ENCODE measurements at places on chromosomes 11 and 22.
A peak's percentile ranks its signal among the peaks of the same experiment; 100 is the strongest.

DNA sequence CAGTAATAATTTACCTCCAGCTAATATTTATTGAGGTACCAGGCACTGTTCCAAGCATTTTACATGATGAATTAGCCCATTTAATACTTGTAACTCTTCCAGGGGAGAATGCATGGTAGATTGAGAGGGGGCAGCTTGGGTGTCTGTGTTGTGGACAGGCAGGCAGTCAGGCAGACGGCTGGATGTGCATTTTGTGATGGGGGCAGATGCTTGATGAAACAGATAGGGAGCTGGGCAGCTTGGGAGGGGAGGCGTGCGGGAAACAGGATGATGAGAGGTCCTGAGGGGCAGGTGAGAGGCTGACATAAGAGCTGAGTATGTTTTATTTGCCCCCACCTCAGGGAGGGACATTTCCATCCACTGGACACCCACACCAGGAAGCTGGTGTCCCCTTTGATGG lies 33.1 kb upstream of the SHISAL1 start:
- DNase-seq, result no peak

DNA sequence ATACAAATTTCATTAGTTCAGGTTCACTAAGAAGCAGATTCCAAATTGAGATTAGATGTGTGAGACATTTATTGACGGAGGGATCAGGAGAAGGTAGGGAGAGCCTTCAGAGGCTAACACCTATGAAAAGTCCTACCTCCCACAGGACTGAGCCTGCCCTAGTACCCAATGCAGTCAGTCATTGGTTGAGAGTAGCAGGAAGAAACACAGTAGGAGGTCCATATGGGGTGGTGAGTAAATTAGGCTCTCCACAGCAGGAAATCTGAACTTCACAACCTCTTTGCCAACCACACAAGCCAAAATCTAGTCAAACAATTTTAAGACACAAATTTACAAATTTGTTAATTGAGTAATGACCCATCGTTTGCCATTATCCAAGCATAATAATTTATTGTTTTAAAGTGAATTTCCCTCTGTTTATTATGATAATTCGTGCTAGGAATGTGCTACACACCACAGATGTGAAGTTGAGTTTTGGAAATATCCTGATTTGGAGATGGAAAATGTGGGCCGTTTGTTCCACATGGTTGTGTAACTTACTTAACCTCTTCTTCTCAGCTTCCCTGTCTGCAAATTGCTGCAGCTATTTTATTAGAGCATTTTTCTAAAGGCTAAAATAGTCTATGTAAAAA lies 542.1 kb downstream of the ETS1 start:
- no peak for DNase-seq

DNA sequence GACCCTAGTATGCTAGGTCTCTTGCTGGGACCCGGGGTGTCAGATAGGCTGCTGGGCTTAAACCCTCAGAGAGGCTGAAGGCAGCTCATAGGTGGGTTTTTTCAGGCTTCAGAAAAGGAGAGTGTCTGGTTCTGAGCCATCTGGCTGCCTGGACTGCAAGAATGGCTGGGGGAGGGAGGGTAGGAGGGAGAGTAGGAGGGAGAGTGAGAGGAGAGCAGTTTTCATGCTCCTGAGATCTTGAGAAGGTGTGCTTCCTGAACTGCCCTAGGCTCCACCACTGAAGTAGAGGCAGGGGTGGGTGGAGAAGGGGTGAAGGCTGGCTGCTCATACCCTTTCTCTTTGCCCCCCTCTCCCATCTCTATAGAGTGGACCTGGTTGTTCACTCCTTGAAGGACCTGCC lies 4.6 kb downstream of the HMBS start:
- no peak for DNase-seq

GRCh38 chr11:104917271-104918112 lies 19.2 kb upstream of the CASP12 start:
- DNase-seq, result no peak

DNA sequence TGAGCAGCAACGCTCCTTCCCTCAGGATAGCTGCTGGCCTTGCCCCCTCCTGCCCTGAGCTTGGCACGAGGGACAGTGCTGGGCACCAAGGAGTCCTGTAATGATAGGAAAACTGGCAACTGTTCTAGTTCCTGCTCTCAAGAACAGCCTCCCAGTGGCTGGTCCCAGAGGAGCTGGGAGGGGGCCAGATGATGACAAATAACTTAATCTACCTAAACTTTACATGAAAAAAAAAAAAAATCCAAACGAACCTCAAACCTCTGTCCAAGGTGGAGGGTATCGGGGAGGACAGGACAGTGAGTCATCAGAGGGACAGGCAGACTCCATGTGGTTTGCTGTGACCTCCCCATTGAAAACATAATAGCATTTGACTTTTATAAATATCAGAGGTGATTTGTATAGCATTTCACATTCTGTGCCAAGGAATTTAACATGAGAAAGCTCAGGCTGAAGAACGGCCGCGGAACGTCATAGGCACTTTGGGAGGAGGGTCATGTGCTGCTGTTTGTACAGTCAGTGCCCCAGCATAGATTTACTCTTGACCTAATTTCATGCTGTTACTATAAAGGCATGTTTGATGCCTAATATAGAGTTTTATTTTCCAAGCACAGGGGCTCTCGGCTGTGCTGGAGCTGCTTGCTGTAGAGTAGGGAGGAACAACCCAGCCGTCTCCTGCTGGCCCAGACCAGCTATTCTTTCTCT lies 98.2 kb upstream of the NNMT start:
- DNase-seq, result no peak

GRCh38 chr11:80103142-80103859 lies 662.5 kb upstream of the TENM4 start:
- DNase-seq, result no peak

GRCh38 chr11:33778675-33779074 lies 4.4 kb upstream of the FBXO3 start:
- DNase-seq, result no peak

DNA sequence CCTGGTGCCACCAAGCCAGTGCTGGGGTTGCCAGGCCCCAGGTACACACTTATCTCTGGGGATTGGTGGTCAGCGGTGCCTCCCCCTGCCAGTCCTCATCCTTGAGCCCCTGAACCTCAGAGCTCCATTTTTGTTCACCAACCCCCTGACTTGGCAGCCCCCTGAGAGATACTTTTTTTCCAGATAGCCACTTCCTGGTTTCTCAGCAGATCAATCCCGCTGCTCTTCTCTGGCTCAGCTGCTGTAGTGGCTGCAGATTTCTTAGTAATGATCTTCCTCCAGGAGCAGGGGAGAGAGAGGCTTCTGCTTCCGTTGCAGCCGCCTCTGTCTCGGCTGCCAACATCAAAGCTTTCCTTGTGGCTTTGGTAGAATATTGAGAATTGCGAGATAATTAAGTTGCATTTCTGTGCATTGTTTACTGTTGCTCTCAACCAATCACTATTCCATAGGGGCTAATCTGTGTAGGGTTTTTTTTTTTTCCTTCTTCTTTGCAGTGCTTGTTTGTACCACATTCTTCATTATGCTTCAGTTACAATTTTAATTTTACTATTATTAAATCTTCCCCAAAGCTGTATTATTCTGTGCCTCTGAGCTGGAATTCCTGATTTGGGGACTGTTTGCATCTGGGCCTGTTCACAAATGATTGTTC lies 92.1 kb downstream of the PKNOX2 start:
- no peak for DNase-seq

- no peak for DNase-seq
These were observed 784 bp upstream of the SLC43A3 start for GRCh38 chr11:57427727-57428082.

DNA sequence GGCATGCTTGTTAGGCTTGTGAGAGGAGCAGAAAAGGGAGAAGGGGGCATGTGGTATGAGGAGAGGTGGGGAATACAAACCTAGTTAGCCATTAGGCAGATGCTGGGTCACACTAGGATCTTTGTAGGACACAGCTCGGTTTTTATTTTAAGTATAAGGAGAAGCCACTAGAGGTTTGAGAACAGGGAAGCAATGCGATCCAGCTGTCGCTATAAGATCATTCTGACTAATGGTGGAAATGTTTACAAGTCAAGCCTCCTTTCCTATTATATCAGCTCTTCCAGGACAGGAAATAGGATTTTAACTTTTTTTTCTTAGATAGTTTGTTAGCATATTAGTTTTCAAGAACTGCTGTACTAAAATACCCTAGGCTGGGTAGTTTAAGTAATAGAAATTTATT lies 609.9 kb downstream of the INSC start:
- no peak for DNase-seq

GRCh38 chr22:38049812-38050619 lies 7.2 kb upstream of the PICK1 start:
- no peak for DNase-seq

DNA sequence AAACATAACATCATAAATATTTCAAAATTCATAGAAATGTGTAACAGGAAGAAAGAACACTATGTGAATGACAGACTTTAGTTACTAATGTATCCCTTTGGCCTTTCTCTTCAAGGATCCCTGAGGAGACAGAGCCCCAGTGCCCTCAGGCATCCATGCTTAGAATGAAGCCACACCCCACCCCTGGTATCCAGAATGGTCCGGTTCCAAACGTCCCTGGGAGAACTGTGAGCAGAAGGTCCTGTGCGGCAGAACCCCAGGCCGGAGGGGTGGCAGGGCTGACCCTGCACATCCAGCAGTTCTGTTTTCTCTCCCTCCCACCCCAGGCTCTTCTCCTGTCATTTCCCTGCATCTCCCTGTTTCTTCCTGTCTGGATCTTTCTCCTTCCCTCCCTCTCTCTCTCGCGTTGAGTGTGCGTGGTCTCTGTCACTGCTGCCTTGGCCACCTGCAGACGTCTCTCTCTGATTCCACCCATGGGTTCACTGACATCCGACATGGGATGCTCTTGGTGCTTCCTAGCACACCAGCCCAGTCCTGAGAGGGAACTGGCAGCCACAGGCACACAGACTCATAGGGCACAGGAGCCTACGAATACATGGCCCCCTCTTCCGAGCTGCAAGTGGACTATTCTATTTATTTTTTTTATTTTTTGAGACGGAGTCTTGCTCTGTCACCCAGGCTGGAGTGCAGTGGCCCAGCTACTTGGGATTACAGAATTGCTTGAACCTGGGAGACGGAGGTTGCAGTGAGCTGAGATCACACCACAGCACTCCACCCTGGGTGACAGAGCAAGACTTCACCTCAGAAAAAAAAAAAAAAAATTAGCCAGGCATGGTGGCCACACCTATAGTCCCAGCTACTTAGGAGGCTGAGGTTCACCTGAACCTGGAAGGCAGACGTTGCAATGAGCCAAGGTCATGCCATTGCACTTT lies 5.7 kb downstream of the RFPL1 start:
- DNase-seq, result no peak

GRCh38 chr11:34028425-34028824 lies 23.1 kb upstream of the CAPRIN1 start:
- DNase-seq, result no peak

- peak; percentile 38 for DNase-seq
These were observed 29.6 kb downstream of the RTN4R start for GRCh38 chr22:20238536-20238900.

GRCh38 chr11:29937526-29937925 lies 79.3 kb downstream of the KCNA4 start:
- DNase-seq, result no peak

DNA sequence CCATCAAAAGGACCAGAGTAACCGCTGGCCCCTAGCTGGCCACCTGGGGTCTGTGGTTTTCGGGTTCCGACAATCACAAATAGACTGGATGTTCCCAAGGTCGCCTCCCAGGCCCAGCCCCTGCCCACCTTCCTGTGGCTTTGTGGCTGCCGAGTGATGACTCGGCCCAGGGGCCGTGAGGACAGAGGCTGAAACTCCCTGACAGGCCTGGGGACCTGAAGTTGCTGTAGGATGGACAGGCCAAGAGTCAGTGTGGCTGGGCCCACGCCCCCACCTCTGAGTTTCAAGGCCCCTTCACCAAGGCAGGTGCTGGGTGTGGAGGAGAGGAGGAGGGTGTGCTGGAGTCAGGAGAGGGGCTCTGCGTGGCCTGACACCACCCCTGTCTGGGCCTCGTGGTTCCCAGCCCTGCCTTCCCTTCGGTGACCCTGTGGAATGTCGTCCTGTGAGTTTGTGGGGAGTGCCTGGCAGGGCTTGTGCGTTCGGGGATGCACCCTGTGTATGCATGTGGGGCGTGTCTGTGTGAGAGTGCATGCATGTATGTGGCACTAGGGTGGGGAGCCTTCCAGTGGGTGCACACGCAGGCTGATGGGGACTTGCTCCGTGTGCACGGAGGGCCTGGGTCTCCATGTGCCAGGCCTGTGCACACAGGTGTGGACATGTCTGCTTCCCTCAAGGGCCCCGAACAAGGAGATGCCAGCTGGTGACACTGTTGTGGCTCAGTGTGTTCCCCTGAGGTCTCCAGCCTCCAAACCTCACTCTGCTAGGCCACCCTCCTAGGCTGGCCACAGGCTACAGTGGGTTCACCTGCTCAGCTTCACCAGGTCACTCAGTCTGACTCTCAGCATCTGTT lies 8.4 kb upstream of the MGAT3 start:
- DNase-seq, result no peak

GRCh38 chr11:132941761-132942160 lies 590.5 kb downstream of the OPCML start:
- DNase-seq, result no peak

DNA sequence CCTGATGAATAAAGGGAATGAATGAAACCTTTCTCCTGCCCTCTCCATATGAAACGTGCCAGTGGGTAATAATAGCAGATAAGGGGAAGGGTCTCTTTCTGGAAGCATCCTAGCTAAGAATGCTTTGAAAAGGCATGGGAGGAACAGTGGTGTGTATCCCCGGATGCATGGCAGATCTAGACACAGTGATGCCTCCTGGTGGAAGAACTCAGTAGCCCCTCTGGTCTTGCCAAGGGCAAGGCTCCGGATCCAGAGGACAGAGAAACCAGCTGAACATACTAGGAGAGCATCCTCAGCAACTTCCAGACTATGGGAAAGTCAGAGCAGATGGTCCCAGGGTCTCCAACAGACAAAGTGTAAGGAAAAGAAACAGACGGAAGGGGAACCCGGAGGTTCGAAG lies 6.4 kb downstream of the BAIAP2L2 start:
- DNase-seq, result no peak

DNA sequence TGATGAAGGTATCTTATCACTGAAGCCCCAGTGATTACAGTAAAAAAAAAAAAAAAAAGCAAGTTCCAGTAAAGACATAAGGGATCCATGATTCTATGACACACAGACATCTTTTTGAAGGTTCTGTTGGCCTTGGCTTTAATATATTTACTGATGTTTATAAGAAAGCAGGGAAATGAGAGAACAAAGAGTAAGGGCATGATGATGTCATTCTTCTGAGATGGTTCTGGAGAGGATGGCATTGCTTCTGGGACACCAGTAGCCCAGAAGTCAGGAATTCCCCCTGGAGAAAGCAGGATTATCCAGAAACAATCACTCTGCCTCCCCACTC lies 233.6 kb downstream of the FAM76B start:
- DNase-seq, result no peak

All from activated CD4-positive, alpha-beta T cell treated with anti-CD3 and anti-CD28 coated beads for 4 hours (primary cell).